Fibroblast of the aortic adventitia (primary cell): ENCODE measurements at places on chromosomes 6 and 20. TPM values are rescaled to one million over a fixed set of nuclear protein-coding genes. Genes with fewer than 3 reads are reported as not detected.

DNA sequence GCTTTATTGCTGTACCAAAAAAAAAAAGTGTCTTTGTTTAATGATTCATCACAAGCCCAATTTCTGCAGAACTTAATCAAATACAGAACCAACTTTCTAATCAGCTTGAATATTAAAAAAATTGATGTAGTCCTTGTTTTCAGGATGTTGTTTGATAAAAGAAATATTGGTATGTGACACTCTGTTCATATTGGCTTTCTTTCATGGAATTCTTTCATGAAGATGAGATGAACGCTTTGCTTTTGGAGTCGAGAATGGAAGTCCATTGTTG, 184.3 kb downstream of the ZNF217 start:
- DNase-seq: no peak

- no peak for DNase-seq
Observed at GRCh38 chr20:21607971-21608725, 94.3 kb upstream of the NKX2-2 start.

- no peak for DNase-seq
Observed at GRCh38 chr20:6185268-6185667, 62.4 kb upstream of the FERMT1 start.

- peak; percentile 33 for DNase-seq
Observed at GRCh38 chr20:18857640-18858039, 44.1 kb downstream of the SCP2D1 start.

DNA sequence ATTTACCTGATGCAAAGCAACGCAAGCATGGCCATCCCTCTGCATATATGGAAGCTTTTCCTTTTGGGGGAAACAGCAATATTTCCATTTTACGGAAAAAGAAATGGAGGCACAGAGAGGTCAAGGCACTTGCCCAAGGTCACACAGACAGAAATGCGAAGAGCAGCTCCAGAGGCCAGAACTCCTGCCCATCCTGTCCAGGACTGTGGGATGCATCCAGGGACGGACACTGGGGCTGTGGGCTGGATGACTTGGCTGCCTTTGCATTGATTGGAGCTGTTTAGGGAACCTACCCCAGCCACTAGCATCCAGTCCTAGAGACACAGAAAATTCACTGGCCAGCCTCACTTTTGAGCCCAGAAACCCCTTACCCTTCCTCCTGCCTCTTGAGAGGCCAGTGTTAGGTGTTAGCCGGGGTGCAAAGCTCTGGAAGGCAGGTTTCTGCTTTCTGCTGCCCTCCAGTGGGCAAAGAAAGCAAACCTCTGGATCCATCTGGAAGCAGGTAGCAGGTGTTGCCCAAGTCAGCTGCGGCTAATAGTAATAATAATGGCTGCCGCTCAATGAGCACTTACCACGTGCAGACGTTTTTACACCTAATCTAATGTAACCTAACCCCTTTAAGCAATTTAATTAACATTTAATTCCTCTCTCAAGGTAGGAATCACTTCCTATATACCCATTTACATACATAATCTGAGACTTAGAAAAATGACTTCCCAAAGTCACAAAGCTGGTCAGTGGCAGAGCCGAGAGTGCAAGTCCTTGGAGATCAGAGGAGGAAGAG, 31.7 kb upstream of the CCN5 start:
- DNase-seq: no peak

DNA sequence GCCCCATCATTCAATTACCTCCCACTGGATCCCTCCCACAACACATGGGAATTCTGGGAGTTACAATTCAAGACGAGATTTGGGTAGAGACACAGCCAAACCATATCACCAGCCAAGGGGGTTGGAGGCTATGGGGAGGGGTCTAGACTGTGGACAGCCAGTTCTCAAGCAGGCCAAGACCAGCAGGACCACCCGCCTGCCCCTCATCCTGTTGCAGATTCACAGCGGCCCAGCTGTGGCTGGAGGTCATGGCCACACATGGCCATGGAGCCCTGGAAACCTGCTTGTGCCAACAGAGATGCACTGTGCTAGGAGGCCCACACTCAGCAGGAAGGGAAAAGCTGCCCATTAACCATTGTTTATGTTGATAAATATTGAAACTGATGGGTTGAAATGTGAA, 240.5 kb downstream of the TTLL2 start:
- no peak for DNase-seq

The OR12D3 gene
- total RNA-seq: not detected in 2 replicates

The GPLD1 gene
- total RNA-seq: 0.27 and 0.41 TPM in 2 replicates

The PDE7B gene
- total RNA-seq: 11.8 and 23.9 TPM in 2 replicates

The STMND1 gene
- not detected in 2 replicates for total RNA-seq

The RAB44 gene
- total RNA-seq: not detected in 2 replicates

The EGFL8 gene
- total RNA-seq: 0.16 and 0.72 TPM in 2 replicates

The CCR6 gene
- not detected in 2 replicates for total RNA-seq
